ENCODE measurements at places on chromosomes 3 and 15.
A peak's percentile ranks its signal among the peaks of the same experiment; 100 is the strongest.

- peak; percentile 4 for DNase-seq
Measured at GRCh38 chr3:113002679-113003078, 11.9 kb downstream of the GTPBP8 start.

- no peak for DNase-seq
Measured at GRCh38 chr3:22898558-22898957, 304.6 kb upstream of the UBE2E2 start.

DNA sequence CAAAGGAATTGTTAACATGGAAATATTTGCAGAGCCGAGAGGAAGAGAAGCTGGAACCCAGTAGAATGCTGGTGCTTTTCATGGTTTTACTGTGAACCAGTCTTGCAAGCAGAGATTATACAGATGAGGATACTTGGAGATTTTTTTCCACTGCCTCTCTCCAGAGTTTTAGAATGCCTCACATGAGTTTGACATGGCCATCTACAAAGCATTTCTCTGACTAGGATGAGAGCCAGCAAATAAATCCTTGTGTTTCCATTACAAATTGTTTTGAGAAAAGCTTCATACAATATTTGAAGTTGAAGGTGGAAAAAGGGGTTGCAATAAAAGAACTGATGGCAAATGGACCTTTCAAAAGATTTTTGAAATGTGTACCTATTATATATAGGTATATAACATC is 45.0 kb upstream of the GAP43 start:
- no peak for DNase-seq

- DNase-seq, result no peak
Measured at GRCh38 chr15:70054366-70054765, 43.4 kb downstream of the TLE3 start.

- DNase-seq, result no peak
Measured at GRCh38 chr3:30198162-30198561, 408.2 kb upstream of the TGFBR2 start.

GRCh38 chr15:24269166-24269571 is 406.4 kb upstream of the NPAP1 start:
- DNase-seq, result no peak

- DNase-seq, result no peak
Measured at GRCh38 chr3:124686028-124686670, 44.1 kb upstream of the UMPS start.

DNA sequence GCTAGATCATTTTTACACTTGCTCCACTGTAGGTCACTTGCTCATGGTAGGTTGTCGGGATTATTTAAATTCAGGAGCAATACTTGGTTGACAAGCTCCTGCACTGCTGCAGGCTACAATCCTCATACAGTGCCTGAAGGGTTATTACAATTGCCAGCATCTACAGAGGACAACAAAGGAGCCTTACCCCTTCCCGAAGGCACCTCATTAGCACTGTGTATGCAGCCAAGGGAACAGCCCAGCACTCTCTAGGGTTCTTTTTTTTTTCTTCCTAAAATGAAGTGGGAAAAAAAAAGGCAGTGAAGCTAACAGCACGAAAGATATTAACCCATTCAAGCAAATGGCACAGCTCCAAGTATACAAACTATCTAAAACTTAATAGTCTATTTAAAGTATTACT is 142.7 kb downstream of the ULK4 start:
- no peak for DNase-seq

All from stimulated activated CD8-positive, alpha-beta memory T cell treated with anti-CD3 and anti-CD28 coated beads, Interleukin-4, amount 100 ng/mL, for 24 hours (primary cell).